ENCODE measurements at places on chromosomes 5 and 9. TPM values are rescaled to one million over a fixed set of nuclear protein-coding genes. Genes with fewer than 3 reads are reported as not detected.

STARD4 gene
- total RNA-seq: 5.3 TPM

TMEM215 gene
- total RNA-seq: not detected

NR2F1-AS1 gene
- total RNA-seq: 17.4 TPM

PCDHA12 gene
- total RNA-seq: 0.48 TPM

- no peak for DNase-seq
Observed at GRCh38 chr5:99070362-99070761, 141.6 kb upstream of the CHD1 start.

DNA sequence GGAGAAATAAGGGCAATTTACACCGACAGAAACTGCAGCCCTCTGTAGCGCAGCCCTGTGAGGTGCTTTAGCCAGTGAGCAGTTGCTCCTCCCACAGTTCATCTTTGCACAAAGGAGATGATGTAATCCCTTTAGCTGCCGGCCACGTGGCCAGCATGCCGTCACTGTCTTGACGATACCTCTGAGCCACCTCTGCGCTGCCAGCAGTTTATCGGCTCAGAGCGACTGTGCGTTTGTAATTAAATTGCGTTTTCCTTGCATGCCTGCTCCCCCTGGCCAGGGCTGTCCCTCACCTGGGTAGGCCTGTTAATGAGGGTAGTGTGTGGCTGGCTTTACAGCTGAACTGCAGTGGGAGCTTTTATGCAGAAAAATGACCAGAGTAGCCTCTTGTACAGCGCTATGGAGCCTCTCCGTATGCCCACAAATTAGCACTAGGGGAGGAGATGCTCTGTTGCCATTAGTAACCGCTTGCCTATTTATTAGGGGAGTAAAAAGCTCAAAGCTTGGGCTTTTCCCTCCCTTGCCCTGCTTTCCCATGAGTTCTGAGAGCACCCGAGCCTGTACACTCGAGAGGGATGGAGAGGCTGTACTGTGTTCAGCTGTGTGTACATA is 107.0 kb downstream of the TRIO start:
- peak; percentile 77 for DNase-seq

- peak; percentile 18 for DNase-seq
Observed at GRCh38 chr5:62306323-62306895, 403 bp downstream of the KIF2A start.

GRCh38 chr9:87798261-87798833 is 72.4 kb downstream of the CTSL start:
- DNase-seq: no peak

DNA sequence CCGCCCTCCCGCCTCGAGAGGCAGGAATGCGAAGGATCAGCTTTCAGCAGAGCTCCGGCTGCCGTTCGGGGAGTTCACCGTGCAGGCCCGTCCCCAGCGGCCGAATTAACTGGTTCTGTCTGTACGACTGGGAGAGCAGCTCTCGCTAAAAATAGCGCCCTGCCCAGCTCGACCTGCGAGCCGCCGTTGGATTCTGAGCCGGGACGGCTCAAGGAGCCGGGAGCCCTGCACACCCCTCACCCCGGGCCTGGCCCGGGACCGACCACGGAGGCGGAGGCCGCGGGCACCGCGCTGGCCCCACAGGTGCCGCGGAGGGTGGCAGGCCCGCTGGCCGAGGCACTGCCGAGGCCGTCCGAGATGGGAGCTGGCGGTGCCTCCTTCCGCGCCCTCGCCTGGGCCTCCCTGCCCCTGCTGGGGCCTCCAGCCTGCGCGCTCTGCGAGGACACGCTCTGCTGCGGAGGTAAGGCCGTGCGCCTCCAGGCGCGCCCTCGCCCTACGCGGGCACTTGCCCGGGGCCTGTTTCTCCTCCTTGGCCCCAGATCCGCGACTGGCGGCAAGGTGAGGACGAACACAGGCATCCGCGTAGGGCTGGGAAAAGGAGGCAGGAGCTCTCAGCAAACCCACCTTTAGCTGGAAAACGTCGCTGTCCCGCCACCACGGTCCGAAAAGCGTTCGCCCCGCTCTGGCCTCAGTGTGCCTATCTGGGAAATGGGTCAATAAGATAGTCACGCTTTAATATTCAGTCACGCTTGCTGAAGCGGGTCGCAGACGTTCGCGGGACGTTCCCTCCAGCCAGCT is 53.1 kb upstream of the DAB2IP start:
- DNase-seq: peak; percentile 91

DNA sequence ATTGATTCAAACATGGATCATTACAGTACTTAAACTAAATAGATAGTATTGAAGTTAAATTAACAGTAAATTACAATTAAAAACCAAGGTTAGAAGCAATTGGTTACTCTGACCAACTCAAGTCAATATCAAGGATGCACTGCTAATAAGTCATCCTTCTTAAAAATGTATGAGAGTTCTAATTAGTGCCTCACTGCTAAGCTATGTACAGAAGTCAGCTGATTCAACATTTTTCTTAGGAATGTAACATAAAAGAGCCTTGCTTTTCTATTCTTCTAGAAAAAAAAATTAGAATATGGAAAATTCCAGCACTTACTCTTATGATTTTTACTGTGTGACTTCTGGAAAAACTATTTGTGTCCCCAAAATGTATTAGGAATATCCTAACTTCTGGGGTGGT is 75.7 kb upstream of the FBN2 start:
- no peak for DNase-seq

DNA sequence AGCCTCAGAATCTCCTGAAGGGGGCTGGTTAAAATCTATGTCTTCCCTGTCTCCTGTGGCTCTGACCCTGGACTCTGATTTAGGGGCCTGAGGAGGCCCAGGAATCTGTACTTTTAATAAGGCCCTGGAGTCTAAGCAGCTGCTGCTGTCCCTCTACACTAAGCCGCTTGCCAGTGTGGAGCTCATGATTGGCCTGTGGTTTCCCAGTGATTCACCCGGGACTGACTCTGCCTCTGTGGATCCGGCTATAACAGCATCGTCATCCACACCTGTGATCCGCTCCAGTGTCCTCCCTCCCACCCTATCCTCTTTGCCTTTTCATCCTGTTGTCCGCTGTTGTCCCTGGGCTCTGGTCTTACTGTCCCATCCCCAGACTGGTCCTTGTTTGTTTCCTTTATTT is 3.7 kb downstream of the SLC31A2 start:
- DNase-seq: no peak

- no peak for DNase-seq
Observed at GRCh38 chr5:64453405-64453804, 52.4 kb upstream of the RGS7BP start.
